ENCODE measurements at places on chromosomes 16 and 17.

DNA sequence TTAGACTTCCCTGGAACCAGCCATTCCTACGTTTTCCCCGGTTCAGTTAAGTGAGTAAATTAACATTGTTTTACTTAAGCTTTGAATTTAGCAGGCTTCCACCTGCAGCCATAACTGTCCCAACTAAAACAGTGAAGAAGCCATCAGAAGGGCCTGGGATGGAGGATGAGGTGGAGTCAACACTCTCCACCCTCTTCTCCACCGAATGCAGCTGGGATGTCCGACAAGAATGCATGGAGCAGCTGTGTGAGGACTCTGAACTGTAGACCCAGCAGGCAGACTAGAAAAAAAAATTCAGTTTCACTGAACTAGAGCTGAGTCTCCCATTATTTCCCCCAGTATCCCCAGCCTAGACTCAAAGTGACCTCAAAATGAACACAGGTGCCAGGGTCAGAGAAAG lies 114.8 kb downstream of the C16orf95 start:
- no peak for DNase-seq

DNA sequence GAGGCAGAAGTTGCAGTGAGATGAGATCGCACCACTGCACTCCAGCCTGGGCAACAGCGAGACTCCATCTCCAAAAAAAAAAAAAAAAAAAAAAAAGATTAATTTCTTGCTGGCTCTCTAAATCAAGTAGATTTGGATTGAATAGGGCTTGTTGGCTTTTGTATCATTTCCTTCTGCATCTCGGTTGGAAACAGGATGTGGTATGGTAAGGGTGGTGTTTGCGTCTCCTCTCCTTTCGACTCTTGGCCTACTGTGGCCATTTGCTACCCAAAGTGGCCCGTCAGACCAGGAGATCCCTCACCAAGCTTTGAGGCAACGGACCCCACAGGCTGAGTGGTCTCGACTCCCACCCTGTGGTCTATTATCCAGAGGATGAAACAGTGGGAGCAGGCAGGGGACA lies 168.0 kb upstream of the IRX3 start:
- DNase-seq, result no peak

GRCh38 chr16:55062442-55062841 lies 131.8 kb downstream of the IRX5 start:
- no peak for DNase-seq

GRCh38 chr16:66933776-66934137 lies 445 bp downstream of the CIAO2B start:
- no peak for DNase-seq

- no peak for DNase-seq
Observed at GRCh38 chr16:6605490-6605889, 727.2 kb upstream of the RBFOX1 start.

DNA sequence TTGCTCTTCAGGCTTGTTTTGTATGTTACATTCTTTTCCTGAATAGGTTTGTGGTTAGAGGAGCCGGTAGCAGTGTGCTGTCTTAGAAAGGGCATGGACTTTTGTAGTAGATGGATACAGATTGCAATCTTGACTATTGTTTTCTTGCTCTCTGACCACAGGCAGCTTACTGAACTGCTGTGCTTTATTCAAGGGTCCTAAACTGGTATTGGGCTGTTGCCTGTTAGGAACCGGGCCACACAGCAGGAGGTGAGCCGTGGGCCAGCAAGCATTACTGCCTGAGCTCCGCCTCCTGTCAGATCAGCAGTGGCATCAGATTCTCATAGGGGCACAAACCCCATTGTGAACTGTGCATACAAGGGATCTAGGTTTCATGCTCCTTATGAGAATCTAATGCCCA lies 373.9 kb downstream of the CPPED1 start:
- no peak for DNase-seq

DNA sequence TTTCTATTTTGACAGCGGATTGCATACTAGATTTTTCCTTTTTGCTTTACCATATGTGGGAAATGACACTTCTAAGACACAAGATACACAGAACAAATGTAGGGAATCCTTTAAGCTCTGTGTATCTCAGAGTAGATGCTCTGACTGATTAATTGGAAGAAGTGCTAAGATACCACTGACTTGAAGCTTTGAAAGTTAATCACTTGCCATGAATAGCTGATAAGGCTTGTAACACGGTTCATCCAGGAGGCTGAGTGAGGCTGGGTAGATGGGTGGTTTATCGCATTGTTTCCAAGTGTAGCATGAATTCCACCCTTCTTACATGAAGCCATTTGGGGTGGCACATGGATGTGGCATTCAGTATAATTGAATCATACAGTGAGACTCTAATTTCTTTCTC lies 654.1 kb upstream of the RBFOX1 start:
- no peak for DNase-seq

DNA sequence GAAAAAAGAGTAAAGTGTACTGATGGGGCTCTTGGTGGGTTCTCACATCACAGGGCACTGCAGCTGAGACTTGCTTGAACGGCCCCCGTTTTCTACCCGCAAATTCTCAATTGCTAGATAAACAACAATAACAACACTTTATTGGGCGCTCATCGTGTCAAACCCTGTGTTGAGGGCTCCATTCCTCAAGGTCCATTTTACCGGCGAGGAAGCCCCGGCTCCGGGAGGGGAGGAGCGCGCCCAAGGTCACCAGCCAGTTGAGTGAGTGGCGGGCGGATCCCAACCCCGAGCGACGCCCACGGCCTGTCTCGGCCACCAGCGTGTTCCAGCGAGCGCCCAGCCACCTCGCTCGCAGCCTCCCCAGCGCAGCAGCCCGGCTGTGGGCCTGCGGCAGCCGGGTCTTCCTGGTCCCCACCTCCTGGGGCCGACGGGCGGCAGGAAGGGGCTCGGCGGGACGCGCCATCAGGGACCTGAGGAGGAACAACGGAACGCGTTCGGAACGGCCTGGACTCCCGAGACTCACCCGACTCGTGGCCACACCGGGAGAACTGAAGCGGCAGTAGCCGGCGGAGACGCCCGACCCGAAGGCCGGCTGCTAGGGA lies 373 bp downstream of the CMC2 start:
- no peak for DNase-seq

GRCh38 chr17:81025741-81026129 lies 9.2 kb upstream of the BAIAP2 start:
- no peak for DNase-seq

DNA sequence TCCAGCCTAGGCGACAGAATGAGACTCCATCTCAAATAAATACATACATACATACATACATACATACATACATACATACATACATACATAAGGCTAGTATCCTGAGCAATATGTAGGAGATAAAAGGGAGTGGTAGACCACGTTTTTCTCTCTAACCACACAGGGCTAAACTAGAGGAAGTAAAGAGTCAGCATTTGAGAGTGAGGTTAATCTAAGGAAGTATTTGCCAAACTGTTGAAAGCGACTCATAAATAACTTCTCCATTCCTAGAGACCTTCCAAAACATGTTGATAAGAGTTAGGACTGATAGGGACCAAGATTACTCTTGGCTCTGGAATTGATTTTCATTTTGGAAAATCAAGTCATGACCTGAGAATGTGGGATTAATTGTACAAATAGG lies 68.9 kb downstream of the NEUROD2 start:
- no peak for DNase-seq

- no peak for DNase-seq
Observed at GRCh38 chr17:38925263-38925995, at the start of gene LASP1NB. LASP1NB (plus strand) TSS chr17:38925614.

DNA sequence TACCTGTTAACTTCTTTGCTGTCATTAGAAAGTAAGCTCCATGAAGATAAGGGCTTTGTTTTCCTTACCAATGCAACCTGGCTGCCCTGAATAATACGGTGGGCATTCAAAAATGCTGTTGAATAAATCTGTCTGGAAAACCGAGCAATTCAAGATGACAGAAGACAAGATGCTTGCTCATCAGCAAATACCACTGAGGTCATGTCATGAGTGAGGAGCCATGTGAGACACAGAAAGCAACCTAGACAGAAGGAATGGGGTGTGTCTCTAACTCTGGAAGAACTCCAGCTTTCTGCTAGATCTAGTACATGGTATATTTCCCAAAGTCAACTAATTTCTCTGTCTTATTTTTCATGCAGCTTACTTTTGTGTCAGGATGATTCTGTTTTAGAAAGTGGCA lies 64.2 kb downstream of the STH start:
- DNase-seq, result no peak

GRCh38 chr16:83689385-83689831 lies 118.4 kb upstream of the HSBP1 start:
- DNase-seq, result no peak

DNA sequence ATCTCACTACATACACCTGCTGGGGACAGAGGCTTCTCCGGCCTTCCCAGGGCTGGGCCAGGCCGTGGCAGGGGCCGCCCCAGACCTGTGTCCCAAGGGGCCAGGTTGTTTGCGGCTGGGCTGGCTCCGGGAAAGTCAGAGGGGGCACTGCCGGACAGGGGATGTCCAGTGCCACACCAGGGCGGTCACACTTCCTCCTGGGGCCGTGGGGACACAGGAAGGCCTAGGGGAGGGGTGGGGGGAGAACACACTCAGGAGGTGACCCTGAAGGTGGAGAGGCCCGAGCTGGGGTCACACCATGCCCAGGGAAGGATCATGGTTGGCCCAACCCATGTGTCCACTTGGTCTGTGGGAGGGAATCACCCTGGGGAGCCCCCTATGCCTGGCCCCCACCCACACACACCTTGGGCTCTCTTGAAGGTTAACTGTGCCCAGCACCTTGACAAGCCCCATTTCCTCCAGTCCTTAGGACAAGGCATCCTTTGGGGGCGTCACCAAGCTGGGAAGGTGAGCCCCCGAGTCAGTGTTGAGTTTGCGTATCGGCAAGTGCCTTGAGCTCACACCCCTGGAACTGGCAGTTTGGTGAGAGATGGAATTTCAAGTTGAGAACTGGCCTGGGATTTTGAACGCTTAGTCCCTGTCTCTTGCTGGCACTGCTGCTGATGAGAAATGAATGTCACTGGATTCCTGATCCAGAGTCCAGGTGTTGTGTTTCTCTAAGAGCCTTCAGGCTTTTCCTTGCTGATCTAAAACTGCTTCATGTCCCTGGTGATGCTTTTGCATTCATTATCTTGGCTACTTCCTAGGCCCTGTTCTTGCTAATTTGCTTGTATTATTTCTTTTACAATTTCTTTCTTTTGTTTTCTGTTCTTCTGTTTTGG lies 7.7 kb upstream of the ACTG1 start:
- DNase-seq, result no peak

DNA sequence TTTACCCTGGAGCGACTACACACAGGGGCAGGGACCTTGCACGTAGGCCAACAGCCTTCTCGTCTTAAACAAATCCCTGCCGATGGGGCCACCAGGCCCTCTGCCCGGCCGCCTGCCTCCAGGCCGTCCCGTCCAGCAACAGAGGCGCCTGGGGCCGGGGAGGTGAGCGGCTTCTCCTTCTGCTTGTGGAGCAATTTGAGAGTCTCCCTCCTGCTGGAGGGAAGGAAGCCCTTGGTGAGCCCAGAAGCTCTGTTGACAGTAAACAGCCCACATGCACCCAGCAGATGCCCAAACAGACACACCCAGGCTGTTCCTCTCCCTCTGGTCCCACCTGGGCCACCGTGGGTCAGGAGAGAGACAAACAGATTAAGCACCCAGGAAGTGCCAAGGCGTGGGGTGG lies 8.1 kb downstream of the SLC43A2 start:
- no peak for DNase-seq

DNA sequence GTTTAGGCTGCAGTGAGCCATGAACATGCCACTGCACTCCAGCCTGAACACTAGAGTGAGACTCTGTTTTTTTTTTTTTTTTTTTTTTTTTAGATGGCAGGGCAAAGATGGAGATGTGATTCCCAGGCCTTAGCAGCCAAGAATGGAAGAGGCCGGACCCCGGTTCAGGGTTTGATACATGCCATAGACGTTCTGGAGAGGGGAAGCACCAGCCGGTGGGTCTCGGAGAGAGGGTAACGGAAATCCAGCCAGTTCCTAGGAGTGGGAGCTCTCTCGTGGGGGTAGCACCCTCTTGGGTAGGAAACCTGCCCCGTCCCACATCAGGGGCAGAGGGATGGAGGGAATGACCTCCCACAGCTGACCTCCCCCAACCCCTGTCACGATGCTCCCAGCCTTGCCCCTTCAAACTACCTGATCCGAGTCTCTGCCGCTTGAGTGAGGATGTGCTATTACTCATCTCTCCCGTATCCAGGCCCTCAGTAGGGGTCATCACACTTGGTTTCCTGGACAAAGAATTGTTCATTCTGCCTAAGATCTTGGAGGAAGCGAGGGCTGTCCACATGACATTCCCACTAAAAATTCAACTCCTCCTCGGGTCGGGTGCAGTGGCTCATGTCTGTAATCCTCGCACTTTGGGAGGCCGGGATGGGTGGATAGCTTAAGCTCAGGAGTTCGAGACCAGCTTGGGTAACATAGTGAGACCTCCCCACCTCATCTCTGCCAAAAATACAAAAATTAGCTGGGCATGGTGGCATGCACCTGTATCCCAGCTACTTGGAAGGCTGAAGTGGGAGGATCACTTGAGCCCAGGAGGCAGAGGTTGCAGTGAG lies 47.3 kb downstream of the MIS12 start:
- DNase-seq, result no peak

DNA sequence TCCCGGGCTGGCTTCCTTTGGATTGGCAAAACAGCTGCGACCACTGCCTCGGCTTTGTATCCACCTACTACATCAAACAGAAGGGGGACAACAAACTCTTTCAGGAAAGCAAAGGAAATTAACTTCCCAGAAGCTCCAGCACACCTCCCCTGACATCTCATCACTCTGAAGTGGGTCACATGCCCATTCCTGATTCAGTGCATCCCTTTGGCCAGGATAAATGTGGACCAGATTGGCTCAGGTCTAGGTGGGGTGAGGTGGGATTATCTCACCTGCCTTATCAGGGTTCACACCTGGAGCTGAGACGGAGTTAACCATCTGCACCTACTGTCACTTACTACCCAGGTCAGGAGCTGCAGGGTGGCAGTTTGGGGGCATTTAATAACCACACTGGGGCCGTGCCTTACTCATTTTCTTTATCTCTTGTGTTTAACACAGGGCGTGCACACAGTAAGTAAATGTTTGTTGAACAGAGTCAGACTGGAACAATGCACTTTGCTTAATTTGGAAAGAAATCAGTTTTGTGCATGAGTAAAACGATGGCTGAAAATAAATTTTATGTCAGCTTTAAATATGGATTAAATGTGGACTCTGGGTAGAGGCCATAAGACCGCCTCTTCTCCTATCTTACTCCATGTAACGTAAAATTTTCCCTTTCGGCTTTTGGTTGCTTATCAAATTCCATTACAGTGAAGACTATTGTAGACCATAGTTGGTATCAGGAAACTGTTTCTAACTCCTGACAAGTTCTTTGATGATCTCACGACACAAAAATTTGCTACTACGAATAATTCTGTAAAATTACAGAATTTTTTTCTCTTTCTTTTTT lies 36.0 kb downstream of the IQCK start:
- no peak for DNase-seq

DNA sequence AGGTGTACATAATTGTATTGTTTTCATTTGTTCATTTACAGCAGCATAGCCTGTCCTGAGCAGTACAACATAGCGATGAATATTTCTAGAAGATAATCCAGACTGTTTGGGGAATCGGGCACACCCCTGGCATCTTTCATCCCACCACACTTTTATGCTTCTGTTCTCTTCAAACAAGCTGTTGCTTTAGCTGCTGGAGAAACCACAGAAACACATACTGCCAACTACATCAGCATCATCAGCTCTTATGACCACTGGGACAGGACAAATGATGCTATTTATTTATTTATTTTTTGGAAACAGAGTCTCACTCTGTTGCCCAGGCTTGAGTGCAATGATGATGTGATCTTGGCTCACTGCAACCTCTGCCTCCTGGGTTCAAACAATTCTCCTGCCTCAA lies 22.6 kb upstream of the HAPSTR1 start:
- no peak for DNase-seq

Measured in neuronal stem cell (in vitro differentiated cells).